ENCODE measurements at places on chromosomes 7 and 10. TPM values are rescaled to one million over a fixed set of nuclear protein-coding genes. Genes with fewer than 3 reads are reported as not detected.

DNA sequence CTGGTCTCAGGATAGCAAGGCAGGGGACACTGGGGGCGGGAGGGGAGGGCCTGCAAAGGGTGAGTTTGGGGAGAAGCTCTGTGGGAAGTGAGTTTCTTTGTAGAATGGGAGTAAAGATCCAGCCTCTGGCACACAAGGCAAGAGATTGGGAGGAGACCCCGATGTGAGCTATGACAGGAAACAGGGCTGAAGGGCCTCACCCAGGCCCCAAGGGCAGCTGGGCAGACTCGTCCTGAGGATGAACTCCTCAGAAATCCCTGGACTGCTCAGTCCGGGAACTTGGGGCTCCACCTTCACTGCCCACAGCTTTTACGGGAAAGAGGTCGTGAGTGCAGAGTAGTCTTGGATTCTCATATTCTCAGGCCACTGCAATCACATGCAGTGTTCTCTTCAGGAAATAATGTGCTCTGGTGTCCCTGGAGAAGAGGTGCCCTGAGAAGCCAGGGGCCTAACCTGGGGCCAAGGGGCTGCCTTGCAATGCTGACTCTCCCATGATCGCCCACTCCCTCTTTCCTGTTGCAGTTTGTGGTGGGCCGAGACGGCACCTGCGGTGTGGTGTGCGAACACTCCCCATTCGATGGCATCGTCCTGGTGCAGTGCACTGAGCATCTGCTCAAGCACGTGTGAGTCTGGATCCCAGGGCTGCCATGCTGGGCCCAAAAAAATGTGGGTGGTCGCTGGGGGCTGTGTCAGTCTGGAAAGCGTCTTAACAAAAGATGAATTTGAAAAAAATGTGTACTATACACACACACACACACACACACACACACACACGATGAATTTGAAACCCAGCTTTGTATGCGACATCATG, 31.3 kb upstream of the C10orf53 start:
- no peak for DNase-seq

DNA sequence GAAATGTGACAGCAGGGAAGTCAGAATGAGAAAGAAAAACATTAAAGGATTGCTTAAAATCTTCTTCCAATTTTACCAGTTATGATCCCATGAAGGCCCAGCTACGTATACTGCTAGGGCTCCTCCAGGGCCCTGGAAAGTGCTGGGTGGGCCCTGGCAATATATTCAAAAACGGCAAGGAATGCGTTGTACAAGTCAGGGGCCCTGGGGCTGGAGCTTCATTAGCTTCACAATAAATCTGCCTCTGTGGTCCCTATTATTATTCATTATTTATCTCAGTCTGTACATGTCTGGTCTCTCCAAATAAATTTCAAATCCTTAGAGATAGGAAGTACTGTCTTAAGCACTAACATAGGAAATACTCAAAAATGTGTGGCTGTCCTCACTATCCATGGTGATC, 7.6 kb downstream of the JAZF1 start:
- no peak for DNase-seq

- no peak for DNase-seq
These were observed 7.8 kb downstream of the LIPM start for GRCh38 chr10:88810196-88810961.

PLEKHS1 gene
- 0.15 TPM for polyA plus RNA-seq

GRCh38 chr10:56139405-56139804, 221.7 kb downstream of the ZWINT start:
- DNase-seq: no peak

DNA sequence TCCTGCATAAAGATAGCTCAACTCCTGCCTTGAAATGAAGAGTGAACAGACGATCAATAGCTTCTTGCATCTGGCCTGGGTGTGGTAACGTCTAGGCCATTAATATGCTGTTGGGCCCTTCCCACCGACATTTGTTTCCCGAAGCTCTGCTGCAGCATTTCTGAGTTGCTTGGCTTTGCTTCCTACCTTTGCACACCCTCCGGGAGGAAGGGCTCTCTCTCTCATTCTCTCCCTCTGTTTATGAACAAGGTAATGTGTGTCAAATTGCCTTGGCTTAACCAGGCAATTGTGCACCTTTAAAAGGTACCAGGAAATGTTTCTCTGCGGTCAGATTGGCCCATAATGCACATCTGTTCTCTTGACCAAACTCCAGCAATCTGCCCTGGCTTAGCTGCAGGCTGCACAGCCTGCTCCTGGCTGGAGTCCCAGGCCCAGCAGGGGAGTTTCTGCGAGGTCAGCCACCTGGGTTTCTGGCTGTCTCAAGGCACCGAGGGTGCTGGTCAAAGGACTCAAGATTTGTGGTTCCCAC, 223.7 kb downstream of the SNX10 start:
- DNase-seq: no peak

NME8 gene
- polyA plus RNA-seq: 0.20 TPM

KCND2 gene
- polyA plus RNA-seq: 2.6 TPM

DNA sequence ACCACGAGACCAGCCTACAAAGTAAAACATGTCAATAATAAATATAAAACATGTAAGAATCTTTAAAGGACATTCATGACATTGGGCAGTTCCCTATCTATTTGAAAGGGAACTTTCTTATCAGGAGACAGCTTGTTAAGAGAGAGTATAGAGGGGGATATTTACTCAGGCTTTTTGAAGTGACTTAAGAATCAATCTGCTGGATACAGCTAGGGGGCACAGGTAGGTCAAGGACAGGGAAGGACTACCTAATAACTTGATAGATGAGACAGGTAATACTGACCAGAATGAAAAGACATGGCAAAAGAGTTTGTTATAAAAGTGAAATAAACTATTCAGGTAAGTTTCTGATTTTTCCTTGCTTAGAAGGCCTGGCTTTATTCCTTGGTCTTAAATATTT, 21.8 kb upstream of the LRRD1 start:
- DNase-seq: no peak

GRCh38 chr10:6297951-6298381, 95.2 kb downstream of the PFKFB3 start:
- DNase-seq: no peak

SPRN gene
- polyA plus RNA-seq: 5.6 TPM

GRCh38 chr7:43482679-43483252, 100.1 kb upstream of the STK17A start:
- no peak for DNase-seq

NRAP gene
- polyA plus RNA-seq: not detected

GRCh38 chr7:10634239-10634638, 339.4 kb upstream of the PHF14 start:
- no peak for DNase-seq

- DNase-seq: no peak
These were observed 2.2 kb downstream of the STRIP2 start for GRCh38 chr7:129436335-129436923.

- DNase-seq: no peak
These were observed 194.3 kb upstream of the PRKCQ start for GRCh38 chr10:6774406-6774805.

GRCh38 chr10:75658915-75659314, 227.5 kb downstream of the LRMDA start:
- no peak for DNase-seq

GRCh38 chr10:121851786-121852185, 76.0 kb downstream of the ATE1 start:
- DNase-seq: peak; percentile 6

- DNase-seq: no peak
These were observed 23.2 kb downstream of the CYP26A1 start for GRCh38 chr10:93096901-93097300.

- DNase-seq: no peak
These were observed 64.5 kb upstream of the BTBD16 start for GRCh38 chr10:122206471-122207065.

DNA sequence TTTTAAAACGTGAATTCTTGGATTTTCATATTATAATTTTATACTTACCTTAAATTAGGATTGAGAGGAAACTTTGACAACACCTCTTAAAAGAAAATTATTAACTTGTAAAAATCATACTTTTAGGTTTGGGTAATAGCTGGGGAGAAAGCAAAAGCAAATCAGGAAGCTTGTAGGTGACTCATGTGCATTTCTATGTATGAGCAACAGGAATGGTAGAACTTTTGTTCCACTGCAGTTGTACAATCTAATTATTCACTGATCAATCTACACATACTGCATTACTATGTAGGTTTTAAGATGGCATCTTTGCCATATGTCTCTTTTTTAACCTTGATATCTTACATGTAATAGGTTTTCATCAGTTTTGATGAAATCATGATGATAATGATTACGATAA, 223.2 kb downstream of the PRKG1 start:
- DNase-seq: no peak

- DNase-seq: no peak
These were observed 72.9 kb upstream of the STEAP1B start for GRCh38 chr7:22572937-22573336.

GRB10 gene
- 43.5 TPM for polyA plus RNA-seq

DNA sequence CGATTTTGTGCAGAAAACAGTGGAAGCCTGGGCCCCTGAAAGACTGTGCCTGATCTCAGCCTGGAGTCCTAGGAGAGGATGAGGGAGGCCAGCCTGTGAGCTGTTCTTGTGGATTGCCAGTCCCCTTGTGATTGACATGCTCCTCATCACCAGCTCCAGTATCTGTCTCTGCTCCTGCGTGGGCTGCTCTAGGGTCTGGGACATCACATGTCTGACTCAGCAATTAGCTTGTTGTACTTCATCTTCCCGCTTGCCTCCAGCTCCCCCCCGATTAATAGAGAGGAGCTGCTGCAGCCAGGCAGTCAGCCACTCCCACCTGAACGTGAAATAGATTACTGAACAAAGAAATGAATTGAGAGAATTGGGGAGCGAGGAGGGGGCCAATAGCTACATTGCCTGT, 99.6 kb upstream of the TBX20 start:
- no peak for DNase-seq

NANOS1 gene
- polyA plus RNA-seq: 3.2 TPM

SPDYE3 gene
- 9.0 TPM for polyA plus RNA-seq

- DNase-seq: no peak
These were observed 715.2 kb upstream of the GRM3 start for GRCh38 chr7:85928500-85928899.

DNA sequence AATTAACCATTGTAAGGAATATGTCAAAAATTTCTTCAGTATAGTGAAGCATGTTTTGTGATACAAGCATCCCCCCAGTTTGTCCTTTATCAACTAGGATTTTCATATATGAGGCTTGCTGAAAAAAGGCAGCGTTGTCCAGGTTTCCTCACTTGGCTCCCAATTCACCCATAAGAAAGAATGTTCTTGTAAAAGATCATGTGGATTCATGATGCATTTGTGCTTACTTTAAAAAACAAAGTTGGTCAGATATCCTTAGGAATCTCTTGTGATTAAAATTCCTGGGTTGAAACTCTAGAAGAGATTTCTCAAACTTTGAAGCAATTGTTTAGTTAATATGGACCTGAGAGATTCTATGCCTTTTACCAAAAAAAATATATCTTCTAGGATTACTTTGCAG, 181.8 kb downstream of the KIAA1217 start:
- no peak for DNase-seq

GRCh38 chr7:98515201-98515600, 101.9 kb upstream of the NPTX2 start:
- DNase-seq: no peak

DNA sequence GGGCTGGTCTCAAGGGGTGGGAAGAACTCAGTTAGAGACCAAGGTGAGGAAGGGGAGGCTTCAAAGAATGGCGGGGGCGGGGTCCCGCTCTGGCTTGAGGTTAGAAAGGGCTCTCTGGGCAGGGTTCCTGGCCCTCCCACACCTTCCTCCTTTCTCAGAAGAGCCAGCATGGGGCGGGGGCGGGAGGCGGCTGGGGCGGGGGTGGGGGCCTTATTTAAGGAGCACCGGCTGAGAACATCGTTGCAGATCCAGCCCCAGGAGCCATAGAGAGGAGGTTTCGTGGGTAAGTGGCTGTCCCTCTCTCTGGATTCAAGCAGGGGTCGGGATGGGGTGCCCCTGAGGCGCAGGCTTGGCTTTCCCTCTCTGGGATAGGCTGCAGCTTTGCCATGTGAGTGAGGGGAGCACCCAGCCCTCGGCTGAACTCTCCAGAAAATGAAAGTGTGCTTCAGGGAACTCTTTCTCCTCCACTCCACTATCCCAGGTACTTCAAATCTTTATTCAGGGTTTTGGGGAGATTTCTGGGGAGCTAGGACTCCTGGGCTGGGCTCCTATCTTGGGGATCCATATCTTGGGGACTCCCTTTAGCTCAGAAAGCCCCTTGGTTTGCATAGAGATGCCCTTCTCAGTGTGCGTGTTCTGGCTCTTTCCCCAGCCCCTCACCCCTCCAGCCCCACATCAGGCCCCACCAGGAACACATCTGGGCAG, 3.3 kb upstream of the CUEDC2 start:
- no peak for DNase-seq

FZD8 gene
- 13.2 TPM for polyA plus RNA-seq

GRCh38 chr10:20936396-20936795, 39.3 kb upstream of the NEBL start:
- DNase-seq: no peak

DNA sequence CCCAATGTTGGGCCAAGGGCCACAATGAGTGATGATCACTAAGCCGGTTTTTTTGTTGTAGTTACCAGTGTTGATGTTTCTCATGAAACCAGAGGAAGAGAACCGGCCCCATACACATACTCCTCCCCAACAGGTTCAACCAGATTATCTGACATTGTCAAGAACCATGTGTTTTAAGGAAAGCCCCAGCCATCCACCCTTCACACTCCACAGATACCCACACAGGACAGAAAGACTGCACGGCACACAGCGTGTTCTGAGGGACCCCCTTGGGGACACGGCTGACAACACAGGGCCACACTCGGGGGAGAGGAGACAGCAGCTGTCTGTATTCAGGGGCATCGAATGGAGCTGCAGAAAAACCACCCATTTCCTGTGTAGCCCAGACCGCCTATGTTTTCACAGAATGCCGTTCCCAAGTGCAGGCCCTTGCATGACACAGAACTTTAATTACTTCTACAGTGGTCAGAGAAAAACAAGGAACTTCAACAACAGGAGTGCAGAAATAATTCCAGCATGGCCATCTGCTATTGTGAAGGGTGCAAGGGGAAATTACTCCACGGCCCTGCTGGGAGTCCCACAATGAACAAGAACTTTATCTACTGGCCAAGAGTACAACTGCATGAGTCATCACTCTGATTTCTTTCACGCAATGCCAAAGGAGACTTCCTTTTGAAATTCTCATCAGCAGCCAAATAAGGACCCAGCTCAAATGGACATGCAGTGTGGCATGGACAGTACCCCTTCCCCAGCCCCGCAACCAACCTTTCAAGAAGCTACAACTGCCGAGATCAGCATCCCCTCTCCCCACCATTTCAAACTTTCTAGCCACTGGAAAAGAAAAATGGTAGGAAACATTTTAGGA, 2.3 kb downstream of the KLF6 start:
- DNase-seq: no peak

- no peak for DNase-seq
These were observed 78.0 kb downstream of the MKI67 start for GRCh38 chr10:128047991-128048818.

DNA sequence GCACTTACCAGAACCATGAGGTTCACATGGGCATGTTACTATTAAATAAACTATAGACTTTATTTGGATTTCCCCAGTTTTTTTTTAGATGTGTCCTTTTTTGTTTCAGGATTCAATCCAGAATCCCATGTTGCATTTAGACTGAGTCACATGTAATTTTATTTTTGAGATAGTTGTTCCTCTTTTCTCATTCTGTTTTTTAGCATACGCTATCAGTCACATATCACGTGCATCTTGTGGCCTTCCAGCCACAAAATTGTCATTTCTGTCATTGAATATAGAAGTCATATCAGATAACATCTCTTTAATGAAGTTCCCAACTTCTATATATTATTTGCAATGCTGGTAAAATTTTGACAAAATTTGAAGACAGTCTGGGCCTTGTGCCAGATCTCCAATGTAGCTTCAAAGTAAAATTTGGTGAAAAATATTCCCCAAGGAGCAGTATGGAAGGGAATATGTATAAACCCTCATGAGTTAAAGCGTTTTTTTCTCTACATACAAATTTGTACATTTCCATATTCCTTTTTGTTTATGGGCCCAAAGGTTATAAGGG, 132.3 kb upstream of the MKI67 start:
- no peak for DNase-seq

OR2AE1 gene
- polyA plus RNA-seq: not detected

SUN3 gene
- polyA plus RNA-seq: 0.45 TPM

Data from renal cortex interstitium (tissue), 15 donors.